ENCODE measurements at places on chromosomes 6 and 20.

DNA sequence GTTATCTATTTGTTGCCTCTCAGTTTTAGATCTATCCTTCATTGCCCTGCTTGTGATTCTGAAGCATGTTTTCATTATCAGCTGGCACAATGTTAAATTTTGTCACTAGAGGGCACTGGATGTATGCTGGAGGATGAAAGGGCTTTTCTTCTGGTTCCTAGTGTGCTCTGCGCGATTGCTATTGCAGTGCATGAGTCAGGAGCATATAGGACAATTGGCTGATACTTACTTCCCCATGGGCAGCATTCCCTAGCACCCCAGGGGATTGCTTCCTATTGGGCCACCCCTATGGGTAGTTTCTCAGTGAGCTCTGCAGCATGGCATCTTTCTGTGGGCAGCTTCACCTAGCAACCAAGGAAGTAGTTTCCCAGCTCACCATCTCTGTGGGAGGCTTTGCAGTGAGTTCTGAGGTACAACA, 280.3 kb upstream of the SYNCRIP start:
- DNase-seq, result no peak

DNA sequence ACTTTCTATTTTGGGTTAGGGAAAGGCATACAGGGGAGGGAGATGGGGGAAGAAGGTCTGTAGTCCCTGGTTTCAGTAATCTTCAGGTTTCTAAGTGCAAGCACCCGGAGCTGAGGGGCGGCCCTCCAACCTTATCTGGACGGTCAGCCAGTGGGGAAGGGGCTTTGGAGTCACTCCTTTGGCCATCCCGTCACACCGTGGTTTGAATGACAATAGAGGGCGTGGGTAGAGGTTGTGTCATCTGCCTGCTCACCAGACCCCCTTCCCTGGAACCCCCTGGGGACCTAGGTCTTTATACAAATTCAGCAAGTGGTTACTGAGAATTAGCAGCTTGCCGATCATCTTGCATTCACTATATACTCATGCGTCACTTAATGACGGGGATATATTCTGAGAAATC, 29.1 kb downstream of the STK35 start:
- no peak for DNase-seq

DNA sequence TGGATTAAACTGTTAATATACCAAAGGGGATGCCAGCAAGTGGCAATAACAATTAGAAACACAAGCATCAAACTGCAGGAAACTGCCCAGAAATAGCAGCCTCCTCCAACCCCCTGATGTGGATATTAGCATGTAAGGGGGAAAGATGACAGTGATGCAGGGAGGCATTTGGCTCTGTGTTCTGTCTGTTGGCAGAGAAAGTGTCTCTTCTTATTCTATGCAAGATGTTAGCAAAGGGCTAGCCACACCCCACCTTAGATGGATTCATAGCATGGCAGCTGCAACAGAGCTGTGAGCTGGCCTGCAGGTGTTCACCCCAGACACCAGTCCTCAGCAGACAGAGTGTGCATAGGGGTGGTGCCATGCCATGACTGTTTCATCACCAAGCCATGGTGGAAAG, 38.0 kb downstream of the SCP2D1 start:
- DNase-seq, result no peak

DNA sequence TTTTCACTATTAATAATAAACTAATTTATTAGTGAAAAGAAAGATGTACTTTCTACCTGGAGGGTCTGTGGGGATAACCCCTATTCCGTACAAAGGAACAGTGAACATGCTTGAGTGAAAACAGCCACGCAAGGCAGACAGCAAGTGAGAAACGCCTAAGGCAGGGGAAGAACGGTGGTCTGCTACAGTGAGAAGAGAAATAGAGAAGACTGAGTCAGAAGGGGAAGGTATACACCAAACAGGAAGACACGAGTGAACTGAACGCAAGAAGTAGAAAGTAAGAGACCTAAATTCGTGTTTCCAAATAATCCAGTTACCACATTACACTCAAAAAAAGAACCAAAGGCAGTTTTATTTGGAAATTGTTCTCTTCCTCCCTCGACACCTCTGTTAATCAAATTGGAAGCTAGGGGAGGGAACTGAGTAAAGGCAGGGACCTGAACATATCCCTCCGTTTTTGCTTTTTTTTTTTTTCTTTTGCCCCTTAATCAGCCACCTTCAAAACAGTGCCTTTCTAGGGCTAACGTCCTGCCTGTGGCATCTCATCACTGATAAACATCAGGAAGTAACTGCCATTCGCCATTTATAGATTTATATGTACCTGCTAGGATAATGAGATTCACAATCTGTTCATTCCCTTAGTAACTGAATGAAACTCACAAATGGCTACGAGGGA, 48.9 kb downstream of the ATXN1 start:
- no peak for DNase-seq

DNA sequence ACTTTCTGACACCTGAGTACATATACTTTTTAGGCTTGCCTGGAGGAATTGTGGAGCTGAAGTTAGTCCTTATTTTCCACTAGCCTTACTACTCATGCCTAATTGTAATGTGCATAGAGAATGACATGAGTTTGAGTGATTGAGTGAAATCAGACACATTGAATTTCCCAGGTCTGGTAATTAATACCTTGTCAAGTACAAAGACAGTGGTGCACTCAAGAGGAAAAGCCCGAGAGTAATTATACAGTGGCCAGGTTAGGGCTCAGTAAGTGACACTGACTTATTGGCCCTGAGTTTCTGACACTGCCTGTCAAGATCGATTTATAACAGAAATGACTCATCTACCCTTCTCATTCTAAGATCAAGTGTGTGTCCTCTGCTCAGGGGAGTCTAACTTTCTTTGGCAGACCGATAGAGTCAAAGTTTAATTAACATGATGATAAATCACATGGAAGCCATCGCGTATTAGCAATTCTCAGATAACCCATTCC, 288.3 kb downstream of the TPBG start:
- no peak for DNase-seq

DNA sequence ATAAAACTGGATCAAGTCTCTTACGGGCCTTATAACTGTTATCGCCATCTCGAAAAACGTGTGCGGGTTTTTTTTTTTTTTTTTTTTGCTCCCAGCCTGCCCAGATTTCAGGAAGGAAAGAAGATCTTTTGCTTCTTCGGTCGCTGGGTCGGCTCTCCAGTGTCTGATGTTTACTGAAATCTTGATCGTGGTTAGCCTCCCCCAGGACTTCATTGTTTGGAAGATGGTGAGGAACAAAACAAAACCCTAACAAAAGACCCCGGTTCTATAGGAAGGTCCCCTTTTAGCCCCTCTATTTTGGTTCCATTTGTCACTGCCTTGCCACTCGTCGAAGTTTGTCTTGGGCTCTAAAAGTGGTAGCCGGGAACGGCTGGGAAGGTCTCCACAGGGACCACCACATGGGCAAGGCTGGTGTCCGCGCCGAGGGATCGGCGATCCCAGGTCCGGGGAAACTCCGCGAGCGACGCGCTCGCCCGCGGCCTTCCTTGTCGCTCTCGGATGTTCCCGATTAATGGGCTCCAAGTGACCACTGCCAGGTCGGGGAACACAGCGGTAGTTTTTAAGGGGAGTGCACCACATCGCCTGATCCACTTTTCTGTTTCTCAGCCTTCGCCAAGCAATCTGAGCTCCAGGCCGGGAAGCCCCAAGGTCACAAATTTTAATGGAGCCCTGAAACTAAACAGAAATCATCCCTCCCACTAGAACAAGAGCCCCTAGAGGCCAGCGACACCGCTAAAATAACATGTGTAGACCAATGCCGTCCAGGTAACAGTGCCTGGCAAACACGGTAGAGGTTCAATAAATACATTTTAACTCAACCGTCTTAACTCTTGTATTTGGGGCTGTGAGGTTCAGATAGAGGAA, 27.0 kb downstream of the TRIM27 start:
- DNase-seq, result no peak

- no peak for DNase-seq
Measured at GRCh38 chr20:61805365-61805764, 260.3 kb downstream of the TAF4 start.

- DNase-seq, result no peak
Measured at GRCh38 chr6:122347280-122347679, 52.2 kb upstream of the HSF2 start.

- no peak for DNase-seq
Measured at GRCh38 chr6:160421854-160422253, 73.7 kb downstream of the SLC22A3 start.

GRCh38 chr6:111782192-111782809, 91.0 kb downstream of the FYN start:
- DNase-seq, result no peak

DNA sequence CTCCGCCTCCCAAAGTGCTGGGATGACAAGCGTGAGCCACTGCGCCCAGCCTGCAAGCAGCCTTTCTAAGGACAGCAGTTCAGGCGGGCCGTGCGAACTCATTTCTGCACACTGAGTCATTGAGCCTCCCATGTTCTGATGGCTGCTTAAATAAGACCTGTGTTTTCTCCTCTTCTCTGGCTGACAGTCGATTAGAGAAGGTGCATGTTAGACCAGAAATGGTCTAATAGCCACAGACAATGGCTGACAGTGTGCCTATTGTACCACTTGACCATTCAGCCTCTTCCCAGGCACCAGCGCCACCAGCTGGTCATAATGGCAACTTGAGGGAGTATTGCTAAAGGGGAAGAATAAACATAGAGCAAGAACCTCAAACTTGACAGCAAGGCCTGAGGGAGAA, 6.2 kb downstream of the CST11 start:
- no peak for DNase-seq

- DNase-seq, result no peak
Measured at GRCh38 chr6:55100686-55101085, 73.6 kb upstream of the HCRTR2 start.

DNA sequence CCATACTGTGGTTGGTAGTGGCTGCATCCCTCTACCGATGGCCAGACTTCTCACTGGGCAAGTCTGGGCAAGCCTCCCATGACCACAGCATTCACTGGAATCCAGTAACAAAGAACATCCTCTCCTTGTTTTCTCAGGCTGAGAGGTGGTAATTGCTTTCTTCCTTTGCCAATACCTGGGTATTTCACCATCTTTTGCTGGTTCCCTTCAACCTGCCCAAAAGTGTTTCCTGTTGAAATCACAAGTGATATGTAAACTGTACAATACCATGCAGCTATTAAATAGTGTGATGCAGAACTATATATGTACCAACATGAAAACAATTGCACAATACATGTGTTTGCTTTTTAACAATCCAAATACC, at the start of gene PTCHD4:
TSS of gene PTCHD4 (minus strand) at position 55 of the 364 bp plus-strand sequence. CDS start 42,240 bp downstream, outside the sequence.
- DNase-seq, result no peak

DNA sequence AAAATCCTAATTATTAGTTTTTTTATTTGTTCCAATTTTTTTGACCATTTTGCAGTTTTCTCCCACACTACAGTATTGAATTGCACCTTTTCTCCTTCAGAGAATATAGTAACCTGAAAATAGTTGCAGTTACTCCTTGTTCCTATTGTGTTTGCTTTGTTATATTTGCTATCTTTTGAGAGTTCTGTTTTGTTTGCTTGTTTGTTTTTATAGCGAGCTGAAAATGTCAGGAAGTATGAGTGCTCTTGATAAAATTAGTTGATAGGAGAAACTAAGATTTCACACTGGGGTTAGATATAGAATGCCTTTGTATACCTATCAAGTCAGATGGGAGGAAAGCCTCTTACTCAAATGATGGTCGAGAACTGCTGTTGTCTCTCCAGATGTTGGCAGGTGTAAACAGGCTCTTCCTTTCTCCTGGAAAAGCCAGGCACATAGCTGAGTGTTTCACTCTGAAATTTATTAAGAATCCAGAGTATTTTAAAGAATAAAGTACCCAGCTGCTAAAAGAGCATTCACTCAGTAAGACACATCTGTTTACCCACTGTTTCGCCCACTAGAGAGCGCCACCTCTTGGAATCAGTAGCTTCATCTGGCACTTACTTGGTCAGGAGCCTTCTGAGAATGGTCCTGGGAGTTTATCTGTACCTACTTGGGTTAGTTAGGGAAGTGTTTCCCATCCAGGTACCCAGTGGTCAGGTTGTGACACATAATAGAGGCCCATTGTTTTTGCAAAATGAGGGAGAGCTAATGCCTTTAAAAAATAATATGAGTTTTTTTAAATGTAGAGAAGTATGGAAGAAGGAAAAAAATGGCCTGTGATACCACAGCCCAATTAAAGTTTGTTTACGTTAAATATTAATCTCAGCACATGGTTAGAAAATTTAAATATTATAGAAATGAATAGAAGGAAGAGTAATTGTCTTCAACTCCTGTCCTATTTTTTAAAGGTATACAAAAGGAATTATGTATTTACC, 11.2 kb downstream of the NT5DC1 start:
- no peak for DNase-seq

- DNase-seq, result no peak
Measured at GRCh38 chr6:125198398-125198937, 44.9 kb downstream of the TPD52L1 start.

- no peak for DNase-seq
Measured at GRCh38 chr6:125191916-125192609, 38.5 kb downstream of the TPD52L1 start.

- no peak for DNase-seq
Measured at GRCh38 chr20:48538856-48539255, 288.9 kb downstream of the PREX1 start.

DNA sequence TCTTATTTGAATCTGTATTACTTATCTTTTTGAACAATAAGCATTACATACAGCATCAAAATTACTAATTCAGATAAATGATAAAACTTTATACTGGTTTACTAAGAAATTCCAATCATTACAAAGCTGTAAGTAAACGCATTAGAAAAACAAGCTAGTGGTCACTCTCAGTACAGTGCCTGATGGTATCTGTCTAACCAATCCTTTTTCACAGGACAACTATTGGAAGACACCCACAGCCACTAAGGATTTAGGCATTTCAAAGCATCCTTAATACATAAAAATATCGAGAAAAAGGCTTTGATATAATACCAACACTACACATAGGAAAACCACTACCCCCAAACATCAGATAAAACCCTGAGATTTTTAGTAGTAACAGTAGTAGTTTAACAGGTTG, 2.6 kb downstream of the CD164 start:
- no peak for DNase-seq

DNA sequence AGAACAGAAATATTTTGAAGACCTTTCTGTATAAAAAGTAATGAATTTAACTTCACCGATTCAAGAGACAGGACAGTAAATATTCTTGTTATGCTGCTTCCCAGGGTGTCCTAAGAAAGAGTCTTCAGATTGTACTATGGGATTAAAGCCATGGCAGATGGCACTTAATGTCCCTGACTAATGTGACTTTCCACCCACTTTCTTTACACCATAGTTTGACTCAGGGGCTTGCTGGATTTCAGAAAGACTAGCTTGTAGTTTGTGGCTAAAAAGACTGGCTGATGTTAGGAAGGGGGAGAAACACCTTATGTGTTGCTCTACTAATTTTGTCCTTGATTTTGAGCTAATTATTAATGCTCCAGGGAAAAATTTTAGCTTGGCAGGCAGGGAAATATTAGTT, 75.9 kb downstream of the UTRN start:
- DNase-seq, result no peak
